ENCODE measurements at places on chromosomes 12 and 14.
A peak's percentile ranks its signal among the peaks of the same experiment; 100 is the strongest.

DNA sequence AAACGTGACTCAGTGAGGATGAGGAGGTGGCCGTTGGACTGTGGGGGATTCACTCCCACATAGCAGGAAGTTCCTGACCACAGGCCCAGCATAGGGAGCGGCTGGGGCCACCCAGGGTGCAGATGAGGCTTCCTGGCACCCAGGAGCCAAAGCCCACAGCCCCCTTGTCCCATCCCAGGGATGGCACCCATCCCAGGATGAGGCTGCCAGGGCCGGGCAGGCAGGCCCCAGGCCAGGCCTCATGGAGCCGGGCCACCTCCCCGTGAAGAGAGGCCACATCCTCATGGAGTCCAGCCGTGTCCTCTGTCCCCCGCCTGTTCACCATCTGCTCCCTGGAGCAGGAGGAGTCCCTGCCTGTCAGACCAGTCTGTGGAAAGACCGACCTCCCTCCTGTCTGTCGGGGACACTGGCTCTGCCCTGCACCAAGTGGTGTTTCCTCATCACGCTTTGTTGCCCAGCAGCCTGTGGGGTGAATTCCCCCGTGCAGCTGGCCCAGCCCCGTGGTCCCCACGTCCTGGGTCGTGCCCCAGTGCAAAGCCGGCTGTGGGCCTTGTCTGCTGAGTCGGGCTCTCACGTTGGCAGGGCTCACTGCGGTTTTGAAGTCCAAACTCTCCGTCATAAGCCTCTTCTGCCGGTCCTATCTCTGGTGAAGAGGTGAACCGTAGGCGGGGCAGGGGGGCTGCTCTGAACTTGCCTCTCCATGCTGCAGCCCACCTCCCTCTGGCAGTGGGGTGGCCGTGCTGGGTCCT lies 24.5 kb downstream of the MMP17 start:
- peak; percentile 73 for DNase-seq

GRCh38 chr12:107484230-107484629 lies 201.4 kb upstream of the PWP1 start:
- no peak for DNase-seq

DNA sequence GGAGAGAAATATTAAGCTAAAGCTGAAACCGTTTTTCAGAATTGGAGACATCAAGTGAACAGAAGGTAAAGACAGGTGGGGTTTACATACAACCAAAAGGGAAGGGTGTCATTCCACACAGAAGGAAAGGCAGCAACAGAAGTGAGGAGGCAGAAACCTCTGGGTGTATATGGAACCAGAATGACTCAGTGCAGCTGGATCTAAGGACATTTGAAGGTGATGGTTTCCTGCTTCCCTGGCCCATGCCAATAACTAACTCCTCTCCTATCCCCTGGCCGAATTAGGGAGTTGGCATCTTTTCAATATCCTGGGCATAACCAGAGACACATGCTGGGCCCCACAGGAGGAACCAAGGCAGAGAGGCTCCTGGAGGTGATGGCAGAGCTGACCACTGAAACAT lies 8.4 kb downstream of the NCKAP5L start:
- DNase-seq: no peak

DNA sequence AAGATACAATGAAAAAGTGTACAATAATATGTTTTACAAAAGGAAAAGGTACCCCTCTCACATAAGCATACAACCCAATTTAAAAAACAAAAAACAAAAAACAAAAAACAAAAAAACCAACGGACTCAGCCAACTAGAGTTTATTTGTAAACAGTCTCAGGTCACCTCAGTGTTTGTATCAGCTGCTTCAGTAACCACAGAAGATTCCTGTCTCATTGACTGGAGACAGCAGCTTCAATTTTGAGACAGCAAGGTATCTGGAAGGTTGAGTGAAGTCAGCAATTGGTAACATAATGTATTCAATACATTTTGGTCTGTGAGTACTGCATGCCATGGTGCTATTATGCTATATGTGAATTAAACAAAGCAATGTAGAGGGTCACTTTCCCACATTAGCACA lies 201.7 kb downstream of the AKAP6 start:
- no peak for DNase-seq

DNA sequence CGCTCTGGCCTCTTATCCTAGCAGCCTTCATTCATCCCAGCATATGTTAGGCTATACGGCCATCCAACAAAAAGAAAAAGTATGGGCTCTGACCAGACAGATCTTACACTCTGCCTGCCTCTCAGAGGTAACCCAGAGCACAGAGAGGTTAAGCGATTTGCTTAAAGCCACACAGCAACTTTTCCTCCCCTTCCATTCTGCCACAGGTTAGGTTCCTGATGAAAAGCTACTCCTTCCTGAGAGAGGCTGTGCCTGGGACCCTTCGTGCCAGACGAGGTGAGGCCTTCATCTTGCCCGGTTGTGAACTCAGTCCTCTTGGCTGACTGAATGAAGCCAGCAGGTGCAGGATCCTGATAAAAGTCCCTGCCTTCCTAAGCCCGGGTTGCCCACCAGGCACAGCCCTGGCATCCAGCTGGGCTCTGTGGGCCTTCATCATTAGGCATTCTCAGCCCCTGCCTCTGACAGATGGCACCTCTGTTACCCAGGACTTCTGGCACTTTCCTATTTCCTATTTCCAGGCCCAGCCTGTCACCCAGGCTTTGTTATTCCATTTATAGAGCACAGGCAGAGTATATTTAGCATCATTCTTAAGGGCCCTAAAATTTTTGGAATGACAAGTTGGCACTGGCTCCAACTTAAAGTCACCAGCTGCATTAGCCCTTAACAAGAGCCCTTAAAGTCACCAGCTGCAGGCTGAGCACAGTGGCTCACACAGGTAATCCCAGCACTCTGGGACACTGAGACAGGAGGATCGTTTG lies 12.8 kb downstream of the SOAT2 start:
- DNase-seq: no peak

- DNase-seq: peak; percentile 86
Measured at GRCh38 chr14:69643430-69644200, 32.2 kb downstream of the SUSD6 start.

DNA sequence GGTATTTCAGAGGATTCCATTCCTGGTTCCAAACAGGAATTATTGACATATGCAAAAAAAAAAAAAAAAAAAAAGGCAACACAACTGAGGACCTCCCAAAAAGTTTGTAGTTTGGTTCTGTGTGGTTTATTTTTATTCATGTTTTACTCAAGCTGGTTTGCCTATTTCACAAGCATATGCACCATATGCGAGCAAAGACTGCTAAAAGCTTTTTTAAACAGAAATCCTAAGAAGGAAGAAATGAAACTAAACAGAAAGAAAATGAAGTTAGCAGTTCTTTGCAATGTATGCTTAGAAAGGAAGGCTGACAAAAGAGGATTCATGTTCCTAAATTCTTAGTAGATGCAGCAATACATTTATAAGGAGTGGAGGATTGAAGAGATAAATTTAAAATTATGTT lies 487.6 kb upstream of the FLRT2 start:
- DNase-seq: no peak

- no peak for DNase-seq
Measured at GRCh38 chr12:68835333-68835908, 27.4 kb downstream of the MDM2 start.

DNA sequence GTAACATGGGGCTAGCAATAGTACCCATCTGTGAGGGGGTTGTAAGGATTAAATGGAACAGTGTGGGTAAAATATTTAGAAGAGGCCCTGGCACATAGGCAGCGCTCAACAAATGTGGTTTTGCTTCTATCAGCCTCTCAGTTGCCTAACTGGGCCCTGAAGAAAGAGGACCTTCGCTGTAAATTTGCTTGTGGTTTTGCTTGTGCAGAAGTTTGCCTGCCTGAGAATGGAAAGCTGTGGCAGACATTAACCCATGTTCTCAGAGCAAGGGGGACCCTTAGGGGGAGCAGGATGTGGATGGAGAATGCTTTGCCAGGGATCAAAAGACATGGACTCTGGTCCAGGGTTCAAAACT lies 160.1 kb downstream of the BRMS1L start:
- no peak for DNase-seq

- DNase-seq: peak; percentile 3
Measured at GRCh38 chr12:44930972-44931600, 55.0 kb upstream of the NELL2 start.

GRCh38 chr14:96405677-96406076 lies 13.7 kb downstream of the AK7 start:
- no peak for DNase-seq

GRCh38 chr12:124148481-124149273 lies 146.2 kb upstream of the RFLNA start:
- no peak for DNase-seq

DNA sequence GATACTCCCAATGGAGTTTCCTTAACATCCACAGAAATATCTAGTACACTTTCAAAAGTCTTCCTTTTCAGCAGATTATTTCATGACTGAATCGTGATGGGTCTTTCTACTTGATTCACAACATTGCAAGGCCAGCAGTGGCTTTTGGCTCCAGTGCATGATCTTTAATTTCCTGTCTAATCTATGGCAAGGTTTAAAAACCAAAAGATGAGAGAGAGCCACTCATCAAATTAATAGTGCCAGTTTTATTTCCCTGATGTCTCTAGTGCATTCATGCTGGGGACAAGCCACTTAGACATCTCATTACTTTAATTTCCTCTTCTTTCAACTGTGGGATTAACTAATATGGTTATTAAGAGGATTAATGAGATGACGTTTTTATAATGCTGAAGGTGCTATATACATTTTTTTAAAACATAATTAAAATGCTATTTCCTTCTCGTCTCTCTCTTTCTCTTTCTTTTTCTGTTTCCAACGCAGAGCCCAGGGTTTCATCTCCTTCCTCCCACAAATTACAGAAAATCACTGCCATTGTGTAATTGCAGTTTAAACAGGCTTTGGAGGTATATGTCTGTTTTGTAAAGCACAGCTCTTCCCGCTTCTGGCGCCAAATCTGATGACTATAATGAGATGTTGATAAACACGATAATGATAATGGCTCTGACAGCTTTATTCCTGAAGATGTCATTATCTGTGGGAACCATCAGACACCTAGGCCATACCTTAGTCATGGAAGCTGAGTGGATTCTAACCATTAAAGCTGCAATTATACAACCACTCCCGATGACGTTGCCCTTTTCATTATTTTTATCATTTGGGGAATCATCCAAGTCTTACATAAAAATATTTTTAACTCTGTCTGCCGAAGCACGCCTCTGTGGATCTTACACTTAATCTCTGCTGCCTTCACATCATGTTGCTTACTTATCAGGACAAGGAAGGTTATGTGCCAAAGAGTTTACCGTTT lies 103.1 kb upstream of the PPM1H start:
- DNase-seq: no peak

- DNase-seq: no peak
Measured at GRCh38 chr12:31326736-31327659, 1.0 kb upstream of the SINHCAF start.

DNA sequence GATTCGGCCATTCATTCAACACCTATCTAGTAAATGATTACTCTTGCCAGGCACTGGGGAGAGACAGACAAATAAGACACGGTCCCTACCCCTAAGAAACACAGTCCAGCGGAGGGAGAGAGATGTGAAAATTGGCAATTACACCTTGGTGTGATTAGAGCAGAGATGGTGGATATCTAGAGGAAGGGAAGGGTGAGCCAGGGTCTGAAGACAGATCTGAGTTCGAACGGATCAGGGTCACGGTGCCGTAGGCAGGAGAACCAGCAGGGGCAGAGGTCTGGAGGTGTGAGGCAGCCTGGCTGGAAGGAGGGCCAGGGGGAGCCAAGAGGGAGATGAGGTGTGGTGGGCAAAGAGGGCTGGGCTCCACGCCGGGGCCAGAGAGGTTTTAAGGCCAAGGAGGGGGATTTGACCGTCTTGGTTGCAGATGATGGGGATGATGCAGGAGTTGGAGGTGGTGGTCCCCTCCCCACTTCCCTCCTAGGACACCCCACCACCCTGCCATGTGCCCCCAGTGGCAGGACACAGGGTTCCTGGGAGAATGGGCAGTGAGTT lies 27.1 kb downstream of the FAM222A start:
- DNase-seq: no peak

DNA sequence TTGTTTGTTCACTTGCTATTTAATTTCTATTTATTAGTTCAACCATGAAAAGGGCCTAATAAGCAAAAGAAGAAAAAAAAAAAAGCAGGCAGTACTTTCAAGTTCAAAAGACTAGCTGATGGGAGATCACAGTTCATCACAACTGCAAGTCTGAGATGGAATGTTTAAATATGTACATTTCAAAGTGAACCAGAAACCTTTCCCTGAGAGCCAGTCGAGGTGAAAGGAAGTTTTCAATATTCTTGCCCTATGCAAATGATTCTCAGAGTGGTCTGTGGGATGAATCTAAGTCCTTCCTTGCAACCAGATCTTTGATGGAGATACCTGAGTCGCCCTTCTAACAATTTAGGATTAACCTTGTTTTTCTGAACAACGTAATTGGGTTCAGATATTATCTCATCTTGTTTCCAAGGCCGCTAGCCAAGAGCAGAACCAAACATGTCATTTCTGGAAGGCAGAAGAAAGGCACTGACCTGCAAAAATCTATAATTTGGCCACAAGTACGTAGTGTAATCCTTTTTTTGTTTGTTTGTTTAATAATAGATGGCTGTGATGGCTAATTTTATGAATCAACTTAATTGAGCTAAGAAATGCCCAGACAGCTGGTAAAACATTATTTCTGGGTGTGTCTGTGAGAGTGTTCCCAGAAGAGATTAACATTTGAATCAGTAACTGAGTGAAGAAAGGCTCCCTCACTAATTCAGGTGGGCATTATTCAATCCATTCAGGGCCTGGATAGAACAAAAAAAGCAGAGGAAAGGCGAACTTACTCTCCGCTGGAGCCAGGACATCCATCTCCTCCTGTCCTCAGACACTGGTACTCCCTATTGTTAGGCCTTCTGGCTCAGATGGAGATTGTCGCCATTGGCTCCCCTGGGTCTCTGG lies 171.1 kb upstream of the TMPO start:
- DNase-seq: no peak

DNA sequence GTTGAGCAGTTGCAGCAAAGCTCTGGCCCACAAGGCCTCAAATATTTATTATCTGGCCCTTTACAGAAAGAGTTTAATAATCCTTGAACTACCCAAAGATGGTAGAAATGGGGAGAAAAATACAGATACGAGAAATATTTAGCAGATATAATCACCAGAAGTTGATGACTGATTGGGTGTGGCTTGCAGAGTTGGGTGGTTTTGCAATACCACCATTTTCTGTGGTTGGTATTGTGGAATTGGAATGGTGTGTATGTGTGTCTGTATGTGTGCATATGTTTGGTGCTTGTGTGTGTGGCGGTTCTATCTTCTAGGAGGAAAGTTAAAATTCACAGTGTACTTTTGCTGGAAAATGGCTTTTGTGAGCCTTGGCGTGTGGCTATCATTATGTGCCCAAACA lies 85.4 kb upstream of the MANSC4 start:
- DNase-seq: peak; percentile 58
